ENCODE measurements at places on chromosomes 5 and 9. TPM values are rescaled to one million over a fixed set of nuclear protein-coding genes. Genes with fewer than 3 reads are reported as not detected.

DNA sequence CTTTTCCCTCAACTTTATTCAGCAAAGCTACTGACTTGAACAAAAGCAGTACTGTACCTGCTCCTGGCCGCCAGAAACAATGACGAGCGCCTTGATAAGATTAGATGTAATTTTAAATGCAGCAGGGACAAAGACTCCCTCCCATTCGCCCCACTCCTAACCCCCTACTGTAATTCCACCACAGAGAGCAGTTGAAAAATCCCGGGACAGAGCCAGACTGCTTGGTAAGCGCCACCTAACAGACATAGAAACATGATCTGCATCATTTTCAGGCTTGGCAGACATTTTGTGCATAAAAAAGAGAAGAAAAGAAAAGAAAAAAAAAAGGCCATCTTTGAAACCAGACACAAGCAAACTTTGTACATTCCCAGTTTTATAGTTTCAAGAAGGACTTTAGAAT is 81.9 kb downstream of the ISL1 start:
- no peaks in the 10 kb centered on the region for H3K4me1 ChIP-seq
- H3K36me3 ChIP-seq = no peaks in the 10 kb centered on the region
- H3K27ac ChIP-seq = no peak overlapping the region
- H3K27me3 ChIP-seq = no peaks in the 10 kb centered on the region
- DNase-seq = no peak

- H3K4me1 ChIP-seq = peaks cover 34% of the 10 kb centered on the region
- no peak overlapping the region for H3K4me3 ChIP-seq
- no peak overlapping the region for H3K27ac ChIP-seq
- H3K27me3 ChIP-seq = no peaks in the 10 kb centered on the region
- no peaks in the 10 kb centered on the region for H3K36me3 ChIP-seq
These were observed 63.1 kb upstream of the EPB41L4B start for GRCh38 chr9:109383947-109384346.

DNA sequence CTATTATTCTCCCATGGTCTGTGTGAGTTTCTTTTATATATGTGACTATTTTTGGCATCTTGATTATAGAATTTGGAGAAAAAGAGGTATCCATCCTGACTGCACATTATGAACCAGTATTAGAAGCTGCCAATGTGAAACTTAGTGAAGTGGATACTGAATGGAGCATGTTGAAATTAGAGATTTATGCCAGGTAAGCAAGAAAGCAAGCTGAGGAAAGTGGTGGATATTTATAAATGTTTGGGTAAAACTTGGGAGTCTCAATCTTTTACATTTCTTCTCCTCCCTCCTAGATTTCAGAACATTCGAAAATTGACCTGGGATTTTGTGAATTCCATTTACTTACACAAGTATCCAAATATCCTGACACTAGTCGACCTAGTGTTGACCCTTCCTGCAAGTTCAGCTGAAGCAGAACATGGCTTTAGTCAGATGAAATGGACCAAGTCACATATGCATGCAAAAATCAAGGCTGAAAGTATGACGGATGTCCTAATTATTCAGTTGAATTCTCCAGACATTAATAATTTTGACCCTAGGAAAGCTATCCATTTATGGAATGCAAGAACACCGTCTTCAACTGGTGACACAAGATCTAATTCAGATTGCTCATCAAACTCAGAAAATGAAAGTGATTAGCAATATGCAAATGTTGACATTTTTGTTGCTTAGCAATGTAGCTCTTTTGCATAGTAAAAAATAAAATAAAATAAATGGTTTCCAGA is 66.8 kb upstream of the IL7R start:
- no peaks in the 10 kb centered on the region for H3K27me3 ChIP-seq
- no peaks in the 10 kb centered on the region for H3K36me3 ChIP-seq
- DNase-seq = no peak
- no peak overlapping the region for H3K27ac ChIP-seq
- no peaks in the 10 kb centered on the region for H3K4me1 ChIP-seq

DNA sequence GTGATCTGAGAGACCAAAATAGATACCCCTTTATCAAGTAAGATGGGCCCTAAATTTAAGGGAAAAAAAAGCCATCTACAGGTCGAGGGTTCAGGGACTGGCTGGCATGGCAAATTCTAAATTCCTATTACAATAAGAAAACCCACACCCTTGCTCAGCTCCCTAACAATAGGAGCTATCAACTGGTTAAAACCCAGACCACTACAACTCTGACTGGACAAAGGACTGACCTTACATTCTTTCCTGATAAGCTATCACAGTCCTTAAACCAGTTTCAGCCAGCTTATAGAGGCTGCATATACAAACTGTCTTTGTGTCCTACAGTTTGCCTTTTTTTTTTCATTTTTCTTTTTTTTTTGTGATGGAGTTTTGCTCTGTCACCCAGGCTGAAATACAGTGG is 803.6 kb downstream of the NR2F1-AS1 start:
- H3K36me3 ChIP-seq = no peaks in the 10 kb centered on the region
- no peaks in the 10 kb centered on the region for H3K27me3 ChIP-seq
- no peaks in the 10 kb centered on the region for H3K4me1 ChIP-seq
- no peak overlapping the region for H3K27ac ChIP-seq

Gene PLGRKT
- 29.0 TPM for total RNA-seq

DNA sequence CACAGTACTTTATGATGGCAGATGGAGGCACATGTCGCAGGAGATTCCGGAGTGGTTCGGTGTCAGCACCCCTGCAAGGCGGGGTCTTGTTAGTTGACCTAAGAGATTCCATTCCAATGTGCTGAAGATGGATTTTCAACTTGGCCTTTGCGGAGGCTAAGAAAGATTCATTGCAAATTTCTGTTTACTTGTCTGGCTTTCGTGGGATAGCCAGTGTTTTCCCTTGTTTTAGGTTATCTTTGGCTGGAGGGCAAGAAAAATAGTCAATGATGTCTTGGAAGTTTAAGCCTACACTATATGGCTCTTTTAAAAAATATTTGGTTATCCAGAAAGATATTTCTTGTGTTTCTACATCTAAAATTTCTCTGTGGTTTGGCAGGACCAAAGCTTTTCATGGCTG is 123.6 kb upstream of the PTCH1 start:
- H3K27me3 ChIP-seq = no peaks in the 10 kb centered on the region
- no peaks in the 10 kb centered on the region for H3K36me3 ChIP-seq

Gene NMUR2
- total RNA-seq = not detected

Gene ORM2
- total RNA-seq = 0.64 TPM

DNA sequence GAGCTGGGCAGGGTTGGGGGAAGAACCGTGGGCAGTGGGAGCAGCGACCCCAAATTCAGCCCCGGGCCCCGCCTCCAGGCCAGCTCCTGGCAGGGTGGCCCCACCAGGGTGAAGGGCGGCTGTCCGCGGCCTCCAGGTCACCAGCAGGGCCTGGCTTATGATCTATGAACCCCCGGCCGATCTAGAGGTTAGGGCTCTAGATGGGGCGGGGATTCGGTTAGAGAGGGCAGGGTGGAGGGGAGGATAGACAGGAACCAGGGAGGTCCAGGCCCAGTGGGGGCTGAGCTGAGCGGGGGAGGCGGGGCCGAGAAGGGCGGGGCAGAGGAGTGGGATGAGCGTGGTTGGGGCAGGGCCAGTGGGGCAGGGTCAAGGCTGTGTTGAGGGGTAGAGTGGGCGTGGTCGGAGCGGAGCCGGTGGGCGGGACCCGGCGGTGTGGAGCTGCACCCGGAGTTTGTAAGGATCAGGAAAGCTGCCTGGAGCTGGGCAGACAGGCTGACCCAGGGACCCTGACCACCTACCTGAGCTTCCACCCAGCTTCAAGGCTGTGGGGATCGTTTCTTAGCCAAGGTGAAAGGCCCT is 29.3 kb upstream of the OBP2B start:
- no peak for DNase-seq
- H3K4me1 ChIP-seq = no peaks in the 10 kb centered on the region
- H3K27ac ChIP-seq = no peak overlapping the region
- no peaks in the 10 kb centered on the region for H3K36me3 ChIP-seq

Gene TCOF1
- 74.7 TPM for total RNA-seq

DNA sequence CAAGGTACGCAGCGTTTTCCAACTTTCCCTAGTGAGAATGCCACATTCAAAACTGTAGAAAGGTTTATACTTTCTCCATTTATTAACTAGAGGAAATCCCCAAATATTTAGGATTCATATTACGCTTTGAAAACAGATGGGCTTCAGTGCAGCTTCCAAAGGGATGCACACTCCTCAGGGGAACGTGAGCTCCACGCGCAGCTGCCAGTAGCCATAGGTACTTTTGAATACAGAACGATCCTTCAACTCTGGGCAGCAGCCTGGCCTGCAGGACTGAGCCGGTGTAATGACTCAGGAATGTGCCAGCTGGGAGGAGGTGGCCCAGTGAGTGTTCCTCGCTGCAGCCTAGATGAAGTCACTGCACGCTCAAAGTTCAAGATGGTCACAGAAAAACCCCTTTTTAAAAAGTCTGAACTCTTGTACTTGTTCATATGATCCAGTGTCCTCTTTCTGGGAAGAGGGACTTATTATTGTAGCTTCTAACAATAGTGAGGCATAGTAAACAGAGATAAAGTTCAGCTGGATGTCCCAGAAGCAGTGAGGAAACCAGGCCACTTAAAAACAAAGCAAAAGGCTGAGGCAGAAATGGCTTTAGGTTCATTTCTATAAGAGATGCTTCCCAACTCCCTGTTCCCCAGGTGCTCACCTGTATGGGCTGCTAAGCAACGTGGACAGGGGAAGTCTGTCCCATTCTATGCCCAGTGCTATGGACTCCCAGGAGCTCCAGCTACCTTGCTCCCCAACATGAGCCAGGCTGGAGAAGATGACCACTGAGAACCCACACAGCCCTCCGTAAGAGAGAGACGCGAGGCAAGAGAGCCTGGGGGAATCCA is 130.0 kb downstream of the LHFPL2 start:
- H3K4me1 ChIP-seq = peaks cover 3% of the 10 kb centered on the region
- no peak overlapping the region for H3K4me3 ChIP-seq
- H3K27me3 ChIP-seq = no peaks in the 10 kb centered on the region

Gene UNC5A
- not detected for total RNA-seq

Gene CAVIN4
- 0.13 TPM for total RNA-seq

Gene HRCT1
- not detected for total RNA-seq

DNA sequence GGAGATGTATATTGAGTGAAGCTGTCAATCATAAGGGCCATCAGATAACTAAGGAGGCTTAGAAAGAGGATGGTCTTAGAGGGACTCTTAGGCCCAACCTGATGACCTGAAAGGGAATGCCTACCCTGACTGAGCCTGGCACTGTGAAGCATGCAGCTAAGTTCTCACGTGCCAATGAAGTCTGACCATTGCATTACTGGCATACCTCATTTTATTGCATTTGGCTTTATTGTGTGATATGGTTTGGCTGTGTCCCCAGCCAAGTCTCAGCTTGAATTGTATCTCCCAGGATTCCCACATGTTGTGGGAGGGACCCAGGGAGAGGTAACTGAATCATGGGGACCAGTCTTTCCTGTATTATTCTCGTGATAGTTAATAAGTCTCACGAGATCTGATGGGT is 421.6 kb upstream of the SGCD start:
- H3K4me3 ChIP-seq = no peak overlapping the region
- no peak for DNase-seq
- no peaks in the 10 kb centered on the region for H3K4me1 ChIP-seq
- H3K27ac ChIP-seq = no peak overlapping the region

GRCh38 chr9:110338143-110338542 is 480 bp upstream of the TXNDC8 start:
- H3K36me3 ChIP-seq = no peaks in the 10 kb centered on the region
- no peak overlapping the region for H3K4me3 ChIP-seq
- no peak for DNase-seq
- peaks cover 4% of the 10 kb centered on the region for H3K4me1 ChIP-seq
- no peak overlapping the region for H3K27ac ChIP-seq
- H3K27me3 ChIP-seq = no peaks in the 10 kb centered on the region

GRCh38 chr9:136521537-136521936 is 24.3 kb downstream of the NOTCH1 start:
- no peaks in the 10 kb centered on the region for H3K4me1 ChIP-seq
- no peaks in the 10 kb centered on the region for H3K27me3 ChIP-seq
- H3K4me3 ChIP-seq = no peak overlapping the region

DNA sequence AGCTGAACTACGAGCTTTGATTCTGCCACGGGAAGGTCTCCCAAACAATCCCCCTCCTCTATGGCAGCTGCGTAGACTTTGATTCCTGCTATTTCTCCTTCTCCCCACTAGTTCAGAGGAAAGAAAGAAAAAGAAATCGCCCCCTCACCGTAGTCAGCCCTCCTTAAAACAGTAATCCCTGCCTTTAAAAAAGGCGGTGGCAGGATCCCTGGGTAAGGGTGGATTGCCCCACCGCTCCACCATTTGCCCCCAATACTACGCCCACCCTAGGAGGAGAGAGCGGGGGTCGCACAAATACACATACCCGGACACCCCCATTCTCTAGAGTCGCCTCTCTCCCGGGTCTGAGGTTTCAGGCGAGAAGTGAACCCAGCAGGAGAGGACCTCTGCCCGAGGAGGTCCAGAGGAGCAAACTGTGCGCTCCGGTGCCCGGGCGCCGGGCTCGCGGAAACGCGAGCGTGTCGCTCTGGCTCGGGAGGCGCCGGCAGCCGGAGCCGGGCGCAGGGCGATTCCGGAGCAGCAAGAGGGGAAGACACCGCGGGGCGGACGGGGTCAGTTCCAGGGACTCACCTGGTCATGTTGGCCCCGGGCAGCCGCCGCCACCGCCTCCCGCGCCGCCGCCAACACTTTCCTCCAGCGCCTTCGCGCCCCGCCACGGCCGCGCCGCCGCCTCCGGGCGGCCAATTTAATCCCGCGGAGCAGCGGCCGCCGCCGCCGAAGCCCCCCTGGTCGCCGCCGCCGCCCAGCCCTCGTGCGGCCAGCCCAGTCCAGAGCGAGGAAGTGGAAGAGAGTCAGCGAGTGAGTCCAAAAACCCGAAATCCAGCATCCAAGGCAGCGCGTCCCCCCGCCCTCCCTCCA is 1057.7 kb upstream of the DMAC1 start:
- H3K4me3 ChIP-seq = no peak overlapping the region
- H3K36me3 ChIP-seq = no peaks in the 10 kb centered on the region
- H3K4me1 ChIP-seq = no peaks in the 10 kb centered on the region
- DNase-seq = no peak
- peaks cover 8% of the 10 kb centered on the region for H3K27me3 ChIP-seq
- H3K27ac ChIP-seq = no peak overlapping the region

GRCh38 chr9:135482015-135482754 is 2.6 kb downstream of the PPP1R26 start:
- H3K4me3 ChIP-seq = no peak overlapping the region
- H3K27me3 ChIP-seq = no peaks in the 10 kb centered on the region
- H3K4me1 ChIP-seq = no peaks in the 10 kb centered on the region

- H3K27me3 ChIP-seq = no peaks in the 10 kb centered on the region
- peaks cover 3% of the 10 kb centered on the region for H3K4me1 ChIP-seq
- H3K36me3 ChIP-seq = no peaks in the 10 kb centered on the region
These were observed 44.1 kb downstream of the ADGRV1 start for GRCh38 chr5:90602681-90603080.

All from GM12878 (cell line).